Stimulated activated CD4-positive, alpha-beta T cell treated with anti-CD3 and anti-CD28 coated beads, Interleukin-12 subunit alpha, Interleukin-12 subunit beta, amount 100 ng/mL, for 48 hours (primary cell): ENCODE measurements at places on chromosomes 3 and 15.

- DNase-seq, result no peak
Measured at GRCh38 chr3:50111757-50112156, 23.0 kb downstream of the RBM5 start.

DNA sequence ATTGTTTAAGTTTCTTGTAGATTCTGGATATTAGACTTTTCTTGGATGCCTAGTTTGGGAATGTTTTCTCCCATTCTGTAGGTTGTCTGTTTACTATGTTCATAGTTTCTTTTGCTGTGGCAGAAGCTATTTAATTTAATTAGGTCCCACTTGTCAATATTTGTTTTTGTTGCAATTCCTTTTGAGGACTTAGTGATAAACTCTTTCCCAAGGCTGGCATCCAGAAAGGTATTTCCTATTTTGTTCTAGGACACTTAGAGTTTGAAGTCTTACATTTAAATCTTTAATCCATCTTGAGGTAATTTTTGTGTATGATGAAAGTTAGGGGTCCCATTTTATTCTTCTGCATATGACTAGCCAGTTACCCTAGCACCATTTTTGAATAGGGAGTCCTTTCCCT, 54.9 kb downstream of the MME start:
- DNase-seq, result no peak

- DNase-seq, result no peak
Measured at GRCh38 chr15:29631076-29632070, 190.9 kb downstream of the TJP1 start.

- no peak for DNase-seq
Measured at GRCh38 chr3:82558081-82558480, 796.6 kb upstream of the GBE1 start.
